Mucosa of descending colon (tissue), 3 donors: ENCODE measurements at places on chromosomes 16 and 17.

GRCh38 chr16:82340531-82340930, 170.5 kb upstream of the MPHOSPH6 start:
- DNase-seq, result no peak

DNA sequence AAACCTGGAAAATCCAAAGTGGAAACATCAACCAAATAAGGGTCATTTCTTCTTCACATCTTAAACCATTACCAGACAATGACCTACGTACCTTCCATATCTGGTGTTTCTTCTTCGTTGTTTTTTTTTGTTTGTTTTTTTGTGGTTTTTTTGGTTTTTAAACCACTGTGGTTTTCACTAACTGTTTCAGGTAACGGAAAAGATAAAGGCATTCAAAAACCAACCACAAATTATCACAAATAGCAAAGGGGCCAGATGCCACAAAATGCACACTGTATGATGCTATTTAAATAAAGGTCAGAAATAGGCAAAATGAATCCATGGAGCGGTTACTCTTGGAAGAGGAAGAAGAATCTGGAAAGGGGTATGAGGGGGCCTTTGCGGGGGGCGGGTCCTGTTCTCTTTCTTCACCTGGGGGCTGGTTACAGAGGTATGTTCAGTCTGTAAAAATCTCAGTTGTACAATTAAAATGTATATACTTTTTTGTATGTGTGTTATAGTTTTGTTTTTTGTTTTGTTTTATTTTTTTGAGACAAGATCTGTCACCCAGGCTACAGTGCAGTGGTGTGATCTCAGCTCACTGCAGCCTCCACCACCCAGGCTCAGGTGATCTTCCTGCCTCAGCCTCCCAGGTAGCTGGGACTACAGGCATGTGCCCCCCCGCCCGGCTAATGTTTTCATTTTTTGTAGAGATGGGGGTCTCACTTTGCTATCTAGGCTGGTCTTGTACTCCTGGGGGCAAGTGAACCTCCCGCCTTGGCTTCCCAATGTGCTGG, 29.6 kb downstream of the LITAF start:
- DNase-seq, result no peak

GRCh38 chr17:51118330-51119195, 2.1 kb downstream of the SPAG9 start:
- DNase-seq, result no peak

DNA sequence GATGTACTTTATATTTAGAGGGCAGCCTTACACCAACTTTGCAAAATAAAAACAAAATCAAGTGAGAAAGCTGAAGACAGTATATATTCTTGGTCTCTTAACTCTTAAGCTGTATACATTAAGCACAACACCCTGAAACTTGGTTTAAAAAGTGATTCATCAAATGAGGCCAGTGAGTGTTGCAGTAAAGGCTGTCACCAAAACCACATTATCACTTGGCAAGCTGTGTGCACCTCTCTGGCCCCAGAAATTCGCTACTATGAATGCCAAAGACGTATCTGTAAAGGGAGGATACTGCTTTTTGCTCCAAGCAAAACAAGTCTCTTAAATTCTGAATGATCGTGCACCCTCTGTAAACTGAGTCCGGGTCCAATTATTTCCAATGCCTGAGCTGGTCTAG, 163.9 kb downstream of the ZFHX3 start:
- DNase-seq, result no peak

- no peak for DNase-seq
These were observed 15.4 kb upstream of the ERN1 start for GRCh38 chr17:64145375-64145750.

DNA sequence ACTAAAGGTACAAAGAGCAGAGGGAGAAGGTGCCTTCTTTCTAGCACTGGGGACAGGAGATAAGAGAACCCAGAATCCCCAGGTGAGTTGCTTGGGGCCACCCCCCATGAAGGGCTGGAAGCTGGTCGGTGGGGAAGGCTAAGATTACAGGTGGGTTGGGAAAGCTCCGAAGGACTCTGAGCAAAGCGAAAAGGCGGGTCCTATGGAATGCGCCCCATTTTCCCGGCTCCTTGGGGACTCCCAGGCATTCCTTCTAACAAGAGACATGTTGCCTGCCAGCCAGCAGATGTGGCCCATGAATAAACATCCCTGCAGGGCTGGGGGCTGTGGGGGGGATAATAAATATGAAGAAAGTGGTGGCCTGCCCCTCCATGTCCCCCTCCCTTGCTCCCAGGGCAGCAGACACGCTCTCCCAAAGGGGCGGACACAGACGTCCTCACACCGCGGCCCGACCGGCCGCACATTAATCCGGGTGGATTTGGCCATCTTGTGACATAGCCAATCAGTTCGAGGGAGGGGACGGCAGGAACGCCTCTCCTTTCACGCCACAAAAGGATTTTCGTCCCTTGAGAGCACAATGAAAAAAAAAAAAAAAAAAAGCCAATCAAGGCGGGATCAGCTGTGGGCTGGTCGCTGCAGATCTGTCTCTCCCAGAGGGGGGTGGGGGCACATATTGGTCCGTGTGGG, 98.5 kb downstream of the SOX9 start:
- DNase-seq, result no peak

GRCh38 chr17:72004611-72005331, 116.0 kb upstream of the SOX9 start:
- DNase-seq, result no peak

DNA sequence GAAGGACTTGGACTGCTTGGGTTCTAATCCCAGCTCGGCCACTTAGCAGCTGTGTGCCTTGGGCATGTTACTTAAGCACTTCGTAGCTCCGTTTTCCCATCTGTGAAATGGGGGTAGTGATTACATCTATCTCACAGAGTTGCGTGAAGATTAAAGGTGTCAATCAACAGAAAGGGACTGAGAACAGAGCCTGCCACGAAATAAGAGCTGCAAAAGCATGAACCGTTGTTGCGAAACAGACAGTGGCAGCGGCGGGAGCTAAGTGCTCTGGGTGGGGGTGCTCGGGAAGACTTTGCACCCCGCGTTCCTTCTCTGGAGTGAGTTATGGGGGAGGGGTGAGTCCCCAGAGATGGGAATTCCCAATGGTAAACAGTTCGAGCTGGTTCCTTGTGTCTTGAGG, 79.6 kb upstream of the LHX1 start:
- DNase-seq, result no peak

GRCh38 chr16:15611610-15612009, 31.3 kb downstream of the MARF1 start:
- no peak for DNase-seq

GRCh38 chr17:1379208-1379929, 20.7 kb downstream of the YWHAE start:
- DNase-seq, result no peak

DNA sequence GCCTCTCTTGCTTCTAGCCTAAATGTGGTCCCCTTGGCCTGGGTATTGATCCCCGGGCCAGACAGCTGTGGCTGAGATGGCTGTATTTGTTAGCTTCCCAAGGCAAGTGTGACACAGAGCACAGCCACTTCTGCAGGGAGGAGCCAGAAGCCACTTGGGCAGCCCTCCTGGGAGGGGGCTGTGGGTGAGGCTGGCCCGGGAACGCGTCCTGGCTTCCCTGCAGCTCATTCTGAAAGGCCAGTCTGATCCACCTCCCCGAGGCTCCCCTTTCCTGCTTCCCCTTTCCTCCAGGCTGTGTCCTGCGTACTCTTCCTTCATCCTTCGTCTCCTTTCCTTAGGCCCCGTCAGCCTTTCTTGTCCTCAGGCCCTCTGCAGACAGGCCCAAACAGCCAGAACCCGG, 8.0 kb downstream of the SERPINF2 start:
- no peak for DNase-seq

- peak; percentile 86 for DNase-seq
These were observed 9.1 kb downstream of the TFAP4 start for GRCh38 chr16:4263504-4264436.

GRCh38 chr17:17229416-17230384, 7.3 kb downstream of the FLCN start:
- no peak for DNase-seq

GRCh38 chr17:82930924-82931698, 91.3 kb upstream of the ZNF750 start:
- DNase-seq, result no peak

GRCh38 chr16:15495898-15496297, 61.5 kb downstream of the BMERB1 start:
- no peak for DNase-seq

DNA sequence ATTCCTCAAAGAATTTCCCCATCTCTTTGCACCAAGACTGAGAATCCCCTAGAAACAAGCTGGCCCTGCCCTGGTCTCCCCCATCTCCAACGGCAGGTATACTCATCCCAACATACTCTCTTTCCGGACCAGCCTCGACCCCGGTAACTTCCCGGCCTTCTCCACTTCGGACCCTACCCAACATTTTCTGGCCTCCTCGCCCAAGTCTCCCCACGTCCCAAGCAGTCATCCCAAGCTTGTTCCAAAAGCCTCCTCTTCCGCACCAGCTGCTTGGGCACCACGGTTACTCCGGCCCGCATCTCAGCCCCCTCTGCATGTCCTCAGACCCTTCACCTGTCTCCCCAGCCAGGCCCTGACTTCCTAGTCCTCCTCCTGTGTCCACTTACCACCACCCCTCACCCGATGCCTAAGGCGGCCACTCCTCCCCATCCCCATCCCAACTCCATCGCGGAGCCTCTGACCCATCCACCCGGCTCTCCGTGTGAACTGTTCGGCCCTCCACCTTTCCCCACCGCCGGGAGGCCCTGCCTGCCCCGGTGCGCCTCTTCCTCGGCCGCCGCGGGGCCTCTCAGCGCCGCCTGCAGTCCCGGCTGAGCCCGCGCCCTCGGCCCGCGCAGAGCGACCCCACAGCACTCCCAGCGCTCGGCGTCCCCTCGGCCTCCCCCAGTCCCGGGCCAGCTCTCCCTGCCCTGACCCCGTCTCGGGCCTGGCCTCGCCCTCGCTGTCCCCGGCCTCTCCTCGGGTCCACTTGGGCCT, 994 bp downstream of the PITPNA start:
- peak; percentile 60 for DNase-seq

- no peak for DNase-seq
These were observed 5.4 kb downstream of the APOBR start for GRCh38 chr16:28499854-28500253.

GRCh38 chr16:86465434-86465833, 44.9 kb upstream of the FOXF1 start:
- DNase-seq, result no peak

- no peak for DNase-seq
These were observed 159.1 kb downstream of the WWOX start for GRCh38 chr16:78258375-78259065.

DNA sequence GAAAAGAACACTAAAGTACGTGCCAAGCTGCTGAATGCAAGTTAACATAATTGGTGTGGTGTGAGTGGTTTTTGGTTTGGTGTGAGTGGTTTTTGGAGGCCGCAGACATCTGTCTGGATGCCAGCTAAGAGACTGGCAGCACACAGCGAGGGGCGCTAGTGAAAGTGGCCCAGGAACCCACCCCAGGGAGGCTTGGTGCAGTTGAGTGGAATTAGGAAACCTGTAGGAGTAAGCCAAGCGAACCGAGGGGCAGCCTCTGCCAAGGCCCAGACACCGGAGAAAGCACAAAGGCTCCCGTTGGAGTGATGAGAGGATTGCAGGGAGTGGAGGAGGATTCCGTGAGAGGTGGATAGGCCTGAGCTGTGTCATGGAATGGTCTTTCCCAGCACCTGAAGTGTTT, 24.6 kb upstream of the SLC5A11 start:
- DNase-seq, result no peak

GRCh38 chr17:9432934-9433421, 142.6 kb downstream of the STX8 start:
- no peak for DNase-seq

DNA sequence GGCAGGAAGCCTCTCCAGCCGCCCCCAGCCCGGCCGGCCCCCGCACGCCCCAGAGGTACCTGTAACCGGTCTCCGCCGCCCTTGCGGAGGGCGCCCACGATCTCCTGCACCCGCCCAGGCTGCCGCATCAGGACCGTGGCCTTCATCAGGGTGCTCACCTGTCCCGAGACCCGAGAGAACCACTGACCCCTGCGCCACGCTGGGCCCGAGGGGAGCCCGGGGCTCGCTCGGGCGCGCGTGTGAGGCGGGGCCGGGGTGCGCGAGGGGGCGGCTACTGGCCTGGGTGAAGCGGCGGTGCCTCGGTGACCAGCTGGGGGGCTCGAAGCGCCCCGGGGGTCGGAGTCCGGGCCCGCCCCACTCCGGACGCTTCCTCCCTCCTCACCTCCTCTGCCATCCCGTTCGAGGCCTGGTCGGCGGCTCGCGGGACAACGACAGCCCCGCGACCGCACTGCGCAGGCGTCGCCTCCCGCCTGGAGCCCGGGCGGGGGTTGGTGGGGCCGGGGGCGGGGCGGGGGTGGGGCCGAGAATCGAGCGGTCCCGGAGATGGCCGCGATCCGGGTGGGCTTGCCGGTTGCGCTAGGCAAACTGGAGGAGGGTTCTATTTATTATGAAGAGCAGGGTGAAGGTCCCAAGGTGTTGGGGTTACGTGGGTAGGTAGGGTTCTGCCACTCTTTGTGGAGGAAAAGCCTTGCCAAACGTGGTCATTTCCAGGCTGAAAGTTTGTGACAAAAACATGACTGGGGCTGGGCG, at the start of gene NT5C3B:
TSS of gene NT5C3B (minus strand) at position 433 of the 750 bp plus-strand sequence. CDS start at position 394, 39 bp downstream.
- DNase-seq, result peak; percentile 69

GRCh38 chr17:32311028-32311536, 30.9 kb downstream of the C17orf75 start:
- DNase-seq, result no peak

GRCh38 chr16:967077-967541, 3.7 kb downstream of the LMF1 start:
- peak; percentile 54 for DNase-seq

- no peak for DNase-seq
These were observed 26.5 kb downstream of the GNPTG start for GRCh38 chr16:1378087-1378803.

DNA sequence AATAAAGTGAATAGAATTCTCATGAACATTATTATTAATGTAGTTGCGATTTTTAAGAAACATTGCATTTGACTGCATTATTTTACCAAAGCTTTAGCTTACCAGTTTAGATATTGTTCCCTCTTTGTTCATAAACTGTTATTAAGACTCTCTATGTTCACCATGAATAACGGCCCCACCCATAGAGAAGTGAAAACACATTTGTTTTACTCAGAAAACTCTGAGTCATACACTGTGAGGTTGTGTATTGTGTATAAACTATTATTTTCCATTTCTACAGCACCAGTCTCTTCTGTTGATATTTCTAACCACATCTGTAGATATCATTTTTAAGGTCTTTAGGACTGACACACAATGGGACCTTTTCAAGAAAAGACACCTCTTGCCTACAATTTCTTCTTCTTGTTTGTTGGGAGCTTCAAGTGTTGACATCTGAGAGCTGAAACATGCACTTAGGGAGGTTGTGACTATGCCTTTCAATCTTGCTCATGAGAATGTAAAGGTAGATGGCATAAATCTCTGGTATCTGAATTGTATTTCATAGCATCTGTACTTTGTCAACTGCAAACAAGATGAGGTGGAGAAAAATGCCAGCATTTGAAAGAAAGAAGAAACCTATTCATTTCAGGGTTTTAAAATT, 252.9 kb upstream of the CDH8 start:
- DNase-seq, result no peak

DNA sequence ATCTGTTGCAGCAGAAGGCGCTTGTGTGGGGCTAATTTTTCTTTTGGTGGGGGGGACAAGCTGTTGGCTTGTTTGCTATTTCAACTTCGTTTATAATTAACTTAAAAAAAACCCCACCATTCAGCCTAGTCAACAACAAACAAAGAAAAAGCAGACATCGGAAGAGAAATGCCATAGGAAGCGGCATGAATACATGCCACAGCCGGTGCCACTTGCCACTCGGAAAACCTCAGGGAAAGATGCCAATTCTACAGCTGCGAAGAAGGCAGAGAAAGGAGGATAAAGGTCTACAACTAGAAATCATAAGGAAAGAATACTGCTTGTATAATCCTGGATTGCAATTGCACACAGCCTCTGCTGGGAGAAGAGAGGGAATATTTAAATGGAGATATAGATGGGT, 254.4 kb upstream of the PMFBP1 start:
- DNase-seq, result no peak

- no peak for DNase-seq
These were observed 178.3 kb downstream of the MRTFB start for GRCh38 chr16:14249291-14250032.
